ENCODE measurements at places on chromosomes 3 and 15. TPM values are rescaled to one million over a fixed set of nuclear protein-coding genes. Genes with fewer than 3 reads are reported as not detected.

Gene U2SURP
- 99.9 TPM for polyA plus RNA-seq

- DNase-seq = no peak
Observed at GRCh38 chr3:3599016-3599415, 200.2 kb upstream of the LRRN1 start.

DNA sequence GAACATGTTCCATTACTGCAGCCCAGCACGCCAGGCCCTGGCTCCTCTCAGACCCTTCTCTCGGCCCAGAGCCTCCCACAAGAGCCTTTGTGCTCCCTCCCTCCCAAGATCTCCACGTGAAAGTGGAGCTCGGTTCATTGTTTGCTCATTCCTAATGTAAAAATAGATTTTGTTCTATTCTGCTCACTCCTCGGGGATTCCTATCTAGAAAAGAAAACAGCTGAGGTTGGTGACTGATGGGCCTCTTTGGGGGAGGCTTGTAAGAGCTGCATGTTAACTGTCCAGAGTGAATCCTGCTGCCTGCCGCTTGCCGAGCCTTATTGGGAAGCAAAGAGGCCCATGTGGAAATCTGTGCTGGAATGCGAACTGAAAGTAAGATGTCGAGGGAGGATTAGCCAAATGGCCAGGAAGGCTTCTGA, 267.1 kb downstream of the LRTM1 start:
- DNase-seq = no peak

GRCh38 chr3:3504686-3505085, 294.5 kb upstream of the LRRN1 start:
- no peak for DNase-seq

- no peak for DNase-seq
Observed at GRCh38 chr3:11088831-11089230, 65.5 kb upstream of the HRH1 start.

Gene TTLL13
- polyA plus RNA-seq = not detected

Gene ROBO1
- 0.26 TPM for polyA plus RNA-seq
